ENCODE measurements at places on chromosomes 12 and 14.

DNA sequence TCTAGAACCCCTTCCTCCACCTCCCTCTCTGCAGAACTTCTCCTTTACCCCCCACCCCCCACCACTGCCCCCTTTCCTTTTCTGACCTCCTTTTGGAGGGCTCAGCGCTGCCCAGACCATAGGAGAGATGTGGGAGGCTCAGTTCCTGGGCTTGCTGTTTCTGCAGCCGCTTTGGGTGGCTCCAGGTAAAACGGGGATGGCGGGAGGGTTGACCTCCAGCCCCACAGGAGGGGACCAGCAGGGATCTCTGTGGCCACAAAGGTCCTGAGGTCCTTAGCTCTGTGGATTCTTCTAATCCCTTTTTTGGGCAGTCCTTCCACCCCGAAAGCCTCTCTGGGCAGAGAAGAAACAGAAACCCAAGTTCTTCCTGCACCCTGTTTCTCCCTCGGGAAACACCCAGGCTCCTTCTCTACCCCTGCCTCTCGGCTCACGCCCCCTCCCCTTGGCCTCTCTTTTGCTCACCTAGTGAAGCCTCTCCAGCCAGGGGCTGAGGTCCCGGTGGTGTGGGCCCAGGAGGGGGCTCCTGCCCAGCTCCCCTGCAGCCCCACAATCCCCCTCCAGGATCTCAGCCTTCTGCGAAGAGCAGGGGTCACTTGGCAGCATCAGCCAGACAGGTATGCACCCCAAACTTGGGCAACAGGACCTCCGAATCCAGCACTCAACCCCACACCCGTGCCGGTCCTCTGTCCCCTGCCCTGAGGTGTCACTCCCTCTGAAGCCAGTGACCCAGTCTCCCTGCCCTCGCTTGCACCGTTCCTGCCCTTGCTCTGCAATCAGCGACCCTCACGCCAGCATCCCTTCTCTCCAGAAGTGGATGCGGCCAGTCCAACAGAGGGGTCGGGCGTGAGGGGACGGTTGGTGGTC, 638 bp downstream of the LAG3 start:
- DNase-seq: no peak

GRCh38 chr12:57545809-57546437, 1.1 kb downstream of the DCTN2 start:
- DNase-seq: no peak

GRCh38 chr12:22034709-22035506, 11.1 kb upstream of the CMAS start:
- DNase-seq: no peak

GRCh38 chr14:101478096-101478495, 83.2 kb upstream of the DIO3 start:
- no peak for DNase-seq

DNA sequence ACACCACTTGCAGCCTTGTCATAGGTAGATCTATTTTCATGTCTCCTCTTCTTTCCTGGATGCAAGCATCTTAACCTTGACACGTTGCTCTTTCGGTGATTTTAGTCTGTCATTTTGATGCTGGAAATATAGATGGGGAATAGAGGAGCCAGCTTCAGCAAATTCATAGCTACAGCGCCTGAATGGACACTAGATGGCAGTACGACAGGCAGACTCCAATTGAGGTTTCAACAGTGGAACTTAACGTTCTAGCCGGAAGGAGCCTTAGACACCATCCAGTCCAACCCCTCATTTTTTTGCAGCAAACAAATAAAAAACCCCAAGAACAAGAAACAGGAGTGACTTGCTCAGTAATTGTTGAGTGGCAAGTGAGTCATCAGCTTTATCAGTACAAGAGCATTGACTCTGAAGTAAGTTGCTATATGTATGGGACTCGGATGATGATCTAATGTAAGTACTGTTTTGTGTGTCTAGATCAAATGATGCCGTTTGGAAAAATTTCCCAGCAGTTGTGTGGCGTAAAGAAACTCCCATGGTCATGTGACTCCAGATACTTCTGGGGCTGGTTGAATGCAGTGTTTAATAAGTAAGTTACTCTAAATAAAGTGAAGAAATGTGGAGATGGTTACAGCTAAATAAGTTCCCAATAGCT, 9.0 kb downstream of the DMAC2L start:
- DNase-seq: peak; percentile 52

DNA sequence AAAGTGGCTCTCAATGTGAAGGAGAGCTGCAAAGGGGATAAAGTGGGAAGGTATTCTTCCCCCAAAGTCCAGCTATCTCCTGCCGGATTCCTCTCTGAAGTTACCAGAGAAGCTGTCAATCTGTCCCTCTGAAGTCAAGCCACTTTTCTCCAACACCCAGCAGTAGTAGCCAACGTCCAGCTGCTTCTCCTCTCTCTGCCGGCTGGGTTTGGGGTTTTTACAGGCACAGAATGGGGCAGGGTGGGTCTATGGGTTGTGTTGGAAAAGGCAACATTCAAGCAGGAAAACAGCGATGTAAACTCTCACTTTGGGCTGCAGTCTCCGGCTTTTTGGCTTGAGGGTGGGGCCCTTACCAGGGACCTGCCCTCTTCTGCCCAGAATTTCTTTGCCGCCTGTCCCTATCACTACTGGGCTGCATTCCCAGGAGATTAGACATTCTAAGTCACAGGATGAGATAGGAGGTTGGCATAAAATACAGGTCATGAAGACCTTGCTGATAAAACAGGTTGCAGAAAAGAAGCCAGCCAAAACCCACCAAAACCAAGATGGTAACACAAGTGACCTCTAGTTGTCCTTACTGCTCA, 16.3 kb downstream of the CAPZA3 start:
- DNase-seq: no peak

GRCh38 chr12:47219243-47219642, 139.5 kb upstream of the AMIGO2 start:
- DNase-seq: no peak

DNA sequence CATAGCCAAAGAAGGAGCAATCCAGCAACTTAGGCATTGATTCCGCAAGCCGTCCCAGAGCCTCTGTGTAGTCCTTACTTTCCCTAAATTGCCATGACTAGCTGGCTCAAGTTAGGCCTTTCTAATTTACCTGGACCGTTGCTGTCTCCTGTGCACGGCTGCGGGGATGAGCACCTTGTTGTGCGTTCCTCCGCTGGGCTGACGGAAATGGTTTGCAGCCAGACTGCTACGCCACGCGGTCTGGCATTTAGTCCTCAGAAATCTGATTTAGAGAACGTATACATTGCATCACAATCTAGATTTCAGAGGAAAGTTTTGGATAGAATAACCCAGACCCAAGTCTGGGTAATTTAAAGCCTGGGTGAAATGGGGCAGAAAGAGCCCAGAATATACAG, 133.2 kb upstream of the ARHGAP5 start:
- no peak for DNase-seq

DNA sequence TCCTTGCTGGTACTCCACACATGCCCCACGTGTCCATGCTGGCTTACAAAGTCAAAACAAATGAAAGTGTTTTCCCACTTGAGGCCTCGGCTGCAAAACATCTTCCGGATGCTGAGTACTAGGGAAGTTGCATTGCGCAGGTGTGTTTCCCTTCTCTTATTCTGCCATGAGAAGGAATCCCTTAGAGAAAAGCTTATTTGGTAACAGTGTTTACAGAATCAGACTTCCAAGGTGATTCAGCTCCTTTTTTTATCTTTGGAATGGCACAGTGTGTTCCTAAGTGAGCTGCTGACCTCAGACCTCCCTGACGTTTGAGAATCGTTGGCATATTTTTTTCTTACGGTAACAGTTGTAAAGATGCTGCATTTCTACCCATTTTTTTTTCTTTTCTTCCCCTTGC, 211.3 kb downstream of the ESR2 start:
- DNase-seq: no peak

- no peak for DNase-seq
These were observed 21.7 kb upstream of the VPS37B start for GRCh38 chr12:122917507-122918121.

- DNase-seq: no peak
These were observed 78.8 kb upstream of the PDE3A start for GRCh38 chr12:20289520-20289919.

DNA sequence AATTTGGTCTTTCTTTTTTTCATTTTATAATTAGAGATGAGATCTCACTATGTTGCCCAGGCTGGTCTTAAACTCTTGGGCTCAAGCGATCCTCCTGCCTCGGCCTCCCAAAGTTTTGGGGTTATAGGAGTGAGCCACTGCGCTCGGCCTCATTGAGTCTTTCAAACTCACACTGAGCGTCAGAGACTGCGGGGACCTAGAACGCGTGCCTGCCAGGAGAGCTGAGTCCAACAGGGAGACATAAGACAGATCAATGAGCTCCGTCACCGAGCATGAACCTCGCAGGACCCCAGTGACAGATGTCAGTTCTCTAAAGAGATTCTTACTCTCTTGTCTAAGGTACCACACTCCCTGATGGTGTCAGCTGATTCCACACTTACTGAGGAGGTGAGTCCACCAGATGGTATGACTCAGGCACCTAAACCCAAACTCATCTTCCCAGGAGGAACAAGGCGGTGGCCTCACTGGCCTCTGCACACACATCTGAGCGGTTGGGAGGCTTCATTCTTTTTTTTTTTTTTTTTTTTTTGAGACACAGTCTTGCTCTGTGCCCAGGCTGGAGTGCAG, 58.9 kb downstream of the CCDC88C start:
- DNase-seq: no peak

DNA sequence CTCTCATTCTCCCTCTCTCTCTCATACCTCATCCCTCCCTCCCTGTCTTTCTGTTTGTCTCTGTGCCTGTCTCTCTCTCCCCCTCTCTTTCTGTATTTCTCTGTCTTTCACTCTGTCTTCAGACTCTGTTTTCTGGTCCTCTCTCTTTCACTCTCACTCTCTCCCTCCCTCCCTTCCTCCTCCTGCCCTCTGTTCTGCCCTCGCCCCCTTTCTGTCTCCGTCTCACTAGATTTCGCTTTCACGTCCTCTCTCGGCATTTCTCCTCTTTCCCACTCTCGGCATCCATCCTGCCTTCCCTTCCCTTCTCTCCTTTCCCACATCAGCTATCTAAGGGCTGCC, 183.0 kb downstream of the PHETA1 start:
- DNase-seq: no peak

DNA sequence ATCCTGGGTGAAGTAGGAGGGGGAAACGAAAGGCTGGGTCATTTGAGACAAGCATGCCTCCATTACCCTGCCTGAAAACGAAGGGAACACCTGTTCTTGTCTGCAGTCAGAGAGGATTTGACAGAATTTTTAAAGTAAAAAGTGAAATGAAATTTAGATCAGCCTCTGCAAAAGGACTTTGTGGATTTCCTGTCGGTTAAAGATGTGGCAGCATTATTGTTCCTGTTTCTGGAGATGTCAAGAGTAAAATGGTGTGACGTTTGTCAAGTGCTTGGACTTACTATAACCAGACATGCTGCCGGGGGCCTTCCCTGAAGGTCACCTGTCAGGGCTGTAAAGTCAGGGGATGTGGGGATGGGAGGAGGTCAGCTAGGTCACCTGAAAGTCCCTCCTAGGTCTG, 32.0 kb downstream of the NRXN3 start:
- DNase-seq: no peak

Measured in NCI-H1436 (cell line).